ENCODE measurements at places on chromosomes 11 and 22.
A peak's percentile ranks its signal among the peaks of the same experiment; 100 is the strongest.

- no peak for DNase-seq
These were observed 13.5 kb downstream of the RHBDD3 start for GRCh38 chr22:29254286-29254660.

- no peak for DNase-seq
These were observed 6.0 kb downstream of the ACO2 start for GRCh38 chr22:41474872-41475451.

GRCh38 chr11:117940736-117941135 is 11.5 kb upstream of the TMPRSS13 start:
- DNase-seq, result no peak

- DNase-seq, result no peak
These were observed 140.7 kb upstream of the CTSC start for GRCh38 chr11:88478136-88478815.

DNA sequence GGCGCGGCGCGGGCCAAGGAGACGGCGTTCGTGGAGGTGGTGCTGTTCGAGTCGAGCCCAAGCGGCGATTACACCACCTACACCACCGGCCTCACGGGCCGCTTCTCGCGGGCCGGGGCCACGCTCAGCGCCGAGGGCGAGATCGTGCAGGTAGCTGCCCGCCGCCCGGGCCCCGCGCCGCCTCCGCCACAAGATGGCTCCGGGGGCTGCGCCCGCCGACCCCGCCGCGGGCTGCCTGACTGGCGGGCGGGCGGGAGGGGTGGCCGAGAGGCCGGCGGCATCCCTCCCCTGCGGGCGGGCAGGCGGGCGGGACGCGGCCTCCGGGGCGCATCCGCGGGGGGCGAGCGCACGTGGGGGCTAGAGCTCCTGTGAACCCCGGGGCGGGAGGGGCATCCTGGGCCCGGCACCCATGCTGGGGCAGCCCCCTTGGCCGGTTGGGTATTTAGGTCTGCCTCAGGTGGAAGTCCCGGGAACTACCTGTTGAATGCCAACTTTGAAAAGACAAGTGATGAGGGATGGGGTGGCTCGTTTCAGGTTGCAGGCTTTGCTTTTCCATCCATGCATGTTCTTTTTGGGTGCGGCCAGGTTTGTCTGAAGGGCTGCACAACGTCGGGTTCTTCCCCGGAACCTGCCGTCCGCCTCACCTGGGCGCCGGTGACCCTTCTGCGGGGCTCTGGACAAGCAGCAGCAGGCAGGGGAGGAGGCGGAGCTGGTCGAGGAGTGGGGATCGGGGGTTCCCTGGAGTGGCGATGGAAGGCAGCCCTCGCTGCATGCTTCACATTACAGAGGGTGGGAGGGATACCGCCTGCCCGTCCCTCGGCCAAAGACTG is 760 bp downstream of the ZNRF3 start:
- no peak for DNase-seq

DNA sequence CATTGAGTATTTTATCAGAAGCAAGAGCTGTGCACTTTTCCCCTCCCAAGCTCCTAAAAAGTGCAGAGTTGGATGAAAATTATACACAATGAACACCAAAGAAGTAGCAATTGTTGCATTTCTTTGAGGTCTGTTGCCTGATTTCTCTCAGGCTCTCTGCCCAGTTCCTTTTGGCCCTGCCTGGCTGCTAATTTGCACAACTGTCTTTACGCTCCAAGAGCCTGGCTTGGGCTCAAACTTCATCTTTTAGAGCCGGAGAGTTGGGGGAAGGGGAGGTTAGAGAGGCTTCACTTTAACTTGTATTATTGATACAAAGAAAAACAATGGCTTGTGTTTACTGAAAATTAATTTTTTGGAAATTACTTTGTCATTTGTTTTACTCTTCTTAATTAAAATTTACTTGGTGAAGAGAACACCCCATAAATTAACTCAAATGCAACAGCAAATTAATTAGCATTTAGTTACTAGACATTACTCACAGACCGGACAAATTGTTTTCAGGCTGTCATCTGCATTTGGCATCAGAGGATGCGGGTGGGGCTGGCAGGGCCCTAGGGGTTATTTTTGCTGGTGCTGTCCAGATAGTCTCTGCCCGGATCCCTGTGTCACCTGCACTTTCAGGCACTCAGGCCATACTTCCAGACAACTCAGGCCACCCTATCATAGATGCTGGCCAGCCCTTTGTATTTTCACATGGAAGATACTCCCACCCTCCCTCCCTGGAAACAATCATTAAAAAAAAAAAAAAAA is 407.3 kb downstream of the NXPE2 start:
- peak; percentile 94 for DNase-seq

- no peak for DNase-seq
These were observed 36.1 kb downstream of the PDGFD start for GRCh38 chr11:104127828-104128227.

DNA sequence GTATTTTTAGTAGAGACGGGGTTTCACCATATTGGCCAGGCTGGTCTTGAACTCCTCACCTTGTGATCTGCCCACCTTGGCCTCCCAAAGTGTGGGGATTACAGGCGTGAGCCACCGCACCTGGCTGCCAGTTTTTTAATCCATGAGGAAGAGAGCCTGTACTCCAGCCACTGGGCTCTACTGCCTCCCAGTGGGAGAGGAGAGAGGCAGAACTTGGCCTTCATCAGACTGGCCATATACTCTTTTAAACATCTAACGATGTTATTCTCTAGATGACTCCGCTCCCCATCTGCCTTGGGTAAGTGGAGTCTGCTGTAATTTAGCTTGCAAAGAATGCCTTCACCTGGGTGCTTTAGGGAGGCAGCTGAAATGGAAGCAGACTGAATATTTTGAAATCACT is 34.6 kb downstream of the SLC6A5 start:
- no peak for DNase-seq

DNA sequence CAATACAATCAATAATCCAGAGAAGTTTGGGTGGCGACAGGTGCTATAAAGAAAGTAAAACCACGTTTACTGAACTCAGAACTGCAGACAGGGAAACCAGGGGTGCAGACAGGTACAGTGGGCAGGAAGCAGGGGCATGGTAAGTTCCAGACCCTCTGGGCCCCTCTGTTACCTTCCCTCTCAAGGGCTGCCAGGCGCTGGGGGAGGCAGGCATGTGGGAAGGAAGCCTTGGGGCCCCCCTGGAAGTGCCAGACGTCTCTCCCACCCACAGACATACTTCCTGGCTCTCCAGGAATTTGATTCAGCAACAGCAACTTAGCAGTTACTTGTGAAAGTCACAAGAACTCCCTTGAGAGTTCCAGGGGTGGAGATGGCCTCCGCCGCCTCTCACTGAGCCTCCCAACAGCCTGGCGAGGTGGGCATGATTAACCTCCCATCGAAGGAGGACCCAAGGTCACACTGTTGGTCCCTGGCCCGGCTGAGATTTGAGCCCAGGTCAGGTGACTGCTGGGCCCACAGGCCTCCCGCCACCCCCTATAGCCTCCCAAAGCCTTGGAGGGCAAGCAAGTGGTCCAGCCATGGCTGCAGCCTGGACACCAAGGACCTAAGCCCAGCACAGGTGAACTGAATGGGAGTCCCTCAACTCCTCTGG is 14.1 kb upstream of the TSKU start:
- DNase-seq, result no peak

DNA sequence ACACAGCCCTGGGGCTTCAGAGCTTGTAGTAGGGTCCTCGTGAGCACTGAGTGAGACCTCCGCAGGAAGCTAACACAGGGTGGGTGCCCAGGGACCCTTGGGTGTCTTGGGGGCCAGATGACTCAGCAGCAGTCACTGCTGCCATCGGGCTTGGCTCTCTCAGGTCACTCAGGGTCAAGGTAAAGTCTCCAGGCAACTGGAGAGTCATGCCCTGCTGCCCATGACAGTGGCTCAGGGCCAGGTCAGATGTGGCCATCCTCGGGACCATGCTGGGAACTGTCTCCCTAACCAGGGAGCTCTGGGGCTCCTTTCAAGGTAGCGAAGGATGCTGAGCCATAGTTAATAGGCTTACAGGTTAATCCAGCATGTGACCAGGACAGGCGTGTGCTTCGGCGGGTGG is 44.4 kb upstream of the SLC22A12 start:
- DNase-seq, result no peak

DNA sequence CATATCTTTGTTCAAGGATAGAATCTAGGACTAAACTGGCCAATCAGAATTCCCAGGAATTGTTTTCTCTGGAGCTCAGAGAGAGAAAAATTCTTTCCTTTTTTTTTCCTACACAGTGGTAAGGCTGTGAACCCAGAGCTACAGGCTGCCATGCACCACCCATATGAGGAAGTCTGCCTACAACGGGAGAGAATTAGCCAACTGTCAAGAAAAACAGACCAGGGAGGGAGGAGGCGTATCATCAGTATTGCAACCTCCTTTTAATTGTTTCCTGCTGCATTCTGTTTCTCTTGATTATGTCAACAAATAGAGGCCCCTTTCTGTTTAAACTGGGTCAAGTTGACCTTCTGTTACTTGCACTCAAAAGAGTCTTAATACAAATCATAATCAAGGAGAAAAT is 176.5 kb upstream of the UBASH3B start:
- no peak for DNase-seq

DNA sequence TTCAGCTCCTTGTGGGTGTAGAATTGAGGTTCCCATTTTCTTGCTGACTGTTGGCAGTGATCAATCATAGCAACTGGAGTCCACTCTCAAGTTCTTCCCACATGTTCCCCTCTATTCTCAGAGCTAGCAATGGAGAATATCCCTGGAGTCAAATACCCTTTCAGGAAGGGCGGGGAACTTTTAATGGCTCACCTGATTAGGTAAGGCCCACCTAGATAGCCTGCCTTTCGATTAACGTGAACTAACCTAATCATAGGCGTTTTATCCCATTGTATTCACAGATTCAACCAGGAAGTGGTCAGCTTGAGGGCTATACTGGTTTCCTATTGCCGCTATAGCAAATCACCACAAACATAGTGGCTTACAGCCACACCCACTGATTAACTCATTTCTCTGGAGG is 7.1 kb upstream of the LRRC55 start:
- DNase-seq, result no peak

- DNase-seq, result no peak
These were observed 27.0 kb downstream of the TESMIN start for GRCh38 chr11:68724293-68724692.

- DNase-seq, result no peak
These were observed 129.0 kb downstream of the ETS1 start for GRCh38 chr11:128458321-128458720.

GRCh38 chr22:35425971-35426800 is 26.2 kb downstream of the MCM5 start:
- DNase-seq, result peak; percentile 69

- DNase-seq, result no peak
These were observed at the start of gene MMP12 for GRCh38 chr11:102874852-102875251. Gene MMP12 (minus strand): TSS chr11:102874982. CDS start chr11:102874937, 45 bp downstream.

DNA sequence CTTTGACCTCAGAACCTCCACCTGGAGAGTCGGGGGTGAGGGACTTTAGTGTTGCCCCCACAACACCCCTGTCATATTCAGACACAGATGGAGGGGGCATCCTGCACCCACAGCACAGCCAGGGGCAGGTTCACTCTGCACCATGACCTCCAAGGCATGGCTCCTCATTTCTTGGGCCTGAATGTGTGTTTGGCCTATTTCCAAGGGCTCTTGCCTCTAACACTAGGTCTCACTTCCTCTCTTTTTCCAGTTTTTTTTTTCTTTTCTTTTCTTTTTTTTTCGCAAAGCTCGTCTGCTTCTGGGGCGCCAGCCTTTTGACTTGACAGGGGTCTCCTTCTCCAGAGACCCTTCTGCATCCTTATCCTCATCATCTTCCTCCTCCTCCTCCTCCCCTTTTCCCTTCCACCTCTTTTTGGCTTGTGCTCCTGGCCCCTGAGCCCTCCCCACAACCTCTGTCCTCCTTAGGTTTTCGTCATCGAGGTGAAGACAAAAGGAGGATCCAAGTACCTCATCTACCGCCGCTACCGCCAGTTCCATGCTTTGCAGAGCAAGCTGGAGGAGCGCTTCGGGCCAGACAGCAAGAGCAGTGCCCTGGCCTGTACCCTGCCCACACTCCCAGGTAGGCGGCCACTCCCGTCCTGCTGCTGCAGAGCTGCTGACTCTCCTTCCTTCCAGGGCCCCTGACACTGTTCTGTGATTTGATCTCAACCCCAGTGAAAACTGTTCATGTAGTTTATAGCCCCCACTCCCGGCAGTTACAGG is 3.8 kb downstream of the NCF4 start:
- no peak for DNase-seq

DNA sequence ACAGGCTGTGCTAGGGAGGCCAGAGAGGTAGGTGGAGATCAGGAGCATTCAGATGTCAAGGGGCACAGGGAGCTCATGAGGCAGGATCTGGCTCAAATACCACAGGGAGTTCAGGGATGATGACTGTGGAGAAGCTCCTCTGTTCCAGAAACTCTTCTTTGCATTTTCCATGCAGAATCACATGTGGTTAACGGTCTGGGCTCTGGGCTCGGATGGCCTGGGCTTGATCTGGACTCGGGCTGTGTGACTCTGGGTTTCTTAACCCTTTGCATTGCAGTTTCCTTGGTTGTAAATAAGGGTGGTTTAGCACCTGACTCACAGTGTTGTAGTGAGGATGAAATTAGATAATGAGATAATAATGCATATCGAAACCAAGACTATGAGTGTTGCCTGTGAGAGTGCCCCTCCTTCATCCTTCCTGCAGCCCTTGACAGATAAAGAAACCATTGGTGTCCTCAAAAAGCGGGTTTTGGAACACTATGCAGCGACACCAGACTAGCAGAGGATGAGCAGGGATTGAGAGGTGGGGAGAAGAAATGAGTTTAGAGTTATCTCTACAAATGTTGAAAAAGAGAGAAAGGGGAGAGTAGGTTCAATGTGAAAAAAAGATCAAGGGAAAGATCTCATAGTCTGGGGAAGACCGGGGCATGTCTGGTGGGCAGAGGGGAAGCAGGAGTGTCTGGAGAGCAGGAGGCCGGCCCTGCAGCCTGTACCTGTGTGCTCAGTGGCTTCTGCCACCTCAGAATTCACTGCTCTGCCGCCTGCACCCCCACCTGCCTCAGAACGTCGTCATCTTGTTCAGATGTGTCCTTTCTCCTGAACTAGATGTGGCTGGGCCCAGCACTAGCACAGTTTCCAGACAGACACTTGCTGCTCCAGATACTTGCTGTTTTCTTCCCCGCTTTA is 197.8 kb upstream of the SORL1-AS1 start:
- no peak for DNase-seq

GRCh38 chr11:128365044-128365443 is 222.3 kb downstream of the ETS1 start:
- no peak for DNase-seq

- DNase-seq, result no peak
These were observed 22.3 kb upstream of the TESMIN start for GRCh38 chr11:68773521-68774193.

GRCh38 chr22:37165940-37166674 is 16.4 kb upstream of the IL2RB start:
- DNase-seq, result peak; percentile 28

- DNase-seq, result no peak
These were observed 21.1 kb downstream of the EIF3L start for GRCh38 chr22:37870273-37870672.

- DNase-seq, result peak; percentile 95
These were observed 9.0 kb upstream of the HTR3B start for GRCh38 chr11:113895367-113896155.

- no peak for DNase-seq
These were observed 5.0 kb downstream of the CCND1 start for GRCh38 chr11:69645801-69646492.

- no peak for DNase-seq
These were observed 2.5 kb downstream of the SELENOM start for GRCh38 chr22:31104869-31105268.

- no peak for DNase-seq
These were observed 91.8 kb downstream of the SWAP70 start for GRCh38 chr11:9755561-9756185.

- no peak for DNase-seq
These were observed 30.9 kb downstream of the MACROD1 start for GRCh38 chr11:64134963-64135362.
